ENCODE measurements at places on chromosomes 11 and 22.

- DNase-seq: no peak
Measured at GRCh38 chr22:30979932-30980331, 10.9 kb downstream of the TUG1 start.

DNA sequence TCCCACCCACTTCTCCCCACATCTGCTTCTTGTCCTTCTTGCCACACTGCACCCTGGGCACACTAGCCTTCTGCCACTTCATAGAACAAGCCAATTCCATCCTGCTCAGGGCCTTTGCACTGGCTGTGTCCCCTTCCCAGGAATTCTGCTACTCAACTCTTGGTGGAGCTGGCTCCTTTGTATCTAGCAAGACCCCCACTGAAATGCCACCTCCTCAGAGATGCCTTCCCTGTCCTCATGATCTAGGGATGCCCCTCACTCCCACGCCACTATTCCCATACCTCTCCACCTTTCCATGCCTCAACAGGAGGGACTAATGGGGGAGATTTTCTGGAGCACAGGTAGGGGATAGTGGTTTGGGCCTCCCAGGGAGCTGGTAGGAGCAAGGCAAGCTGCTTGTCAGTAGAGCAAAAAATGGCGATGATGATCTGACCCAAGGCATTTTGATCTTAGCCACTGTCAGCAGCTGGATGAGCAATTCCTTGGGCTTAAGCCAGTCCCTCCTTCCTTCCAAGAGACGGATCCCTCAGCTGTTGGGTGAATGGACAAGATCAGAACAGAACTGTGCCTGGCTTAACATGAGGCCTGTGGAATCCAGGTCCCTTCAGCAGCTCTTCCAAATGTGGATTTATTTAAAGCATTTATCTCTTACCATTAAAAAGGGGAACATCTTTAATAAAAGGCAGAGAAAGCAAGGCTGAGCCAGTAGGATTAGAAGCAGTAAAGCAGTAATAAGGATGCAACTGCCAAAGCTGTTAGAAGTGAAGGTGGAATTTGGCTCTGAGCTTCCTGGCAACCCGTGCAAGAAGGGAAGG, 4.0 kb upstream of the PRDM11 start:
- DNase-seq: peak; percentile 8

DNA sequence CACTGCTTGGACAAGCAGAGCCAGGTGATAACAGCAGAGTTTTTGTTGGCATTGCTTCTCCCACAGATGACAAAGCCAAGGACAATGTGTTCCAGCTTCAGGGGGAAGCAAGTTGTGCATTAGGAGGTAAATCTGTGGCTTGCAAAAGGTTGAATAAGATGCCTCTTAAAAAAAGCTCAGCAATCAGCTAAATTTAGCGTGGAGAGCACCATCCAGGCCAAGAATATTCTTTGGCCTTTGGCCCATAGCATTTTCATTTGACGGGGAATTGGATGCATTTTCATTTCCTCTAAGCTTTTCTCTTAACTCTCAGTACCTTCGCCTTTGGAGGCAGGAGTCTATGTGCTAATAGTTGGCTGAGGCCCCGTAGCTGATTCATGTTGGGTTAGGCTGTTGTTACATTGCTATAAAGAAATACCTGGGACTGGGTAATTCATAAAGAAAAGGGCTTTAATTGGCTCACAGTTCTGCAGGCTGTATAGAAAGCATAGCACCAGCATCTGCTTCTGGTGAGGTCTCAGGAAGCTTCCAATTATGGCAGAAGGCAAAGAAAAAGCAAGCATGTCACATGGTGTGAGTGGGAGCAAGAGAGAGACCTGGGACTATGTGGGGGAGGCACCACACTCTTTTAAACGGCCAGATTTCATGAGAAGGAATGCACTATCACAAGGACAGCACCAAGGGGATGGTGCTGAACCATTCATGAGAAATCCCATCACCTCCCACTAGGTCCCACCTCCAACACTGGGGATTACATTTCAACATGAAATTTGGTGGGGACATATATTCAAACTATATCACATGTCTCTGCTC, 350.1 kb upstream of the C11orf87 start:
- DNase-seq: no peak

- no peak for DNase-seq
Measured at GRCh38 chr22:50289942-50290630, 17.4 kb downstream of the PLXNB2 start.

GRCh38 chr11:95346265-95346664, 115.3 kb upstream of the SESN3 start:
- DNase-seq: no peak

DNA sequence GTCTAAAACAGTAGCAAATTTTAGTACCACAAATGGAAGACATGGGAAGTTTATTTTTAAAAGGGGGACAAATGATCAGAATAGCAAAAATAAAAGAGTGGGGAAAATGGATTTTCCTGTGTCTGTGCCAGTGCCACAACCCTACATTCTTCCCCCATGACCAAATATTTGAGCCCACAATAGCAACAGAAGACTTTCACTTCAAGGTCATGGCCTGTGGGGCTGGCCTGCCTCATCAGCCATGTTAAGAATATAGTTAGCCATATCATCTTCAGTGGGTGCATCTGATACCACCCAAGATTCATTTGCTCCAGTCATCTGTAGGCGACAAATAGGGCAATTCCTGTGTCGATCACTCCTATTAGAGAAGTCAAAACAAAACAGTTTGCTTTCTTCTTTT, 26.3 kb downstream of the RNF141 start:
- DNase-seq: no peak

Measured in upper lobe of right lung (tissue), 1 donor.